ENCODE measurements at places on chromosomes 1 and 21. TPM values are rescaled to one million over a fixed set of nuclear protein-coding genes. Genes with fewer than 3 reads are reported as not detected.

The RIPK4 gene
- total RNA-seq = not detected

The IGSF5 gene
- total RNA-seq = 0.25 TPM

The WASF2 gene
- 20.6 TPM for total RNA-seq

The BTBD19 gene
- total RNA-seq = 12.0 TPM

The UMODL1 gene
- 0.12 TPM for total RNA-seq

The FNBP1L gene
- 11.8 TPM for total RNA-seq

The RSPH1 gene
- not detected for total RNA-seq

The AKNAD1 gene
- not detected for total RNA-seq

The SORT1 gene
- 5.8 TPM for total RNA-seq

The OR2L2 gene
- under 0.01 TPM for total RNA-seq

The ZMYND12 gene
- total RNA-seq = 0.66 TPM

The LRRN2 gene
- under 0.01 TPM for total RNA-seq

The NCMAP gene
- total RNA-seq = not detected

The FCGR3A gene
- not detected for total RNA-seq

The CR1L gene
- total RNA-seq = not detected

The XCL1 gene
- total RNA-seq = not detected

The MYOG gene
- not detected for total RNA-seq

The INPP5B gene
- total RNA-seq = 33.0 TPM

The WDR64 gene
- total RNA-seq = not detected

The KRTAP13-2 gene
- total RNA-seq = not detected

The LCE6A gene
- total RNA-seq = not detected

The GORAB gene
- total RNA-seq = 19.7 TPM

All from uterine smooth muscle cell (primary cell).